ENCODE measurements at places on chromosomes 16 and 17.

DNA sequence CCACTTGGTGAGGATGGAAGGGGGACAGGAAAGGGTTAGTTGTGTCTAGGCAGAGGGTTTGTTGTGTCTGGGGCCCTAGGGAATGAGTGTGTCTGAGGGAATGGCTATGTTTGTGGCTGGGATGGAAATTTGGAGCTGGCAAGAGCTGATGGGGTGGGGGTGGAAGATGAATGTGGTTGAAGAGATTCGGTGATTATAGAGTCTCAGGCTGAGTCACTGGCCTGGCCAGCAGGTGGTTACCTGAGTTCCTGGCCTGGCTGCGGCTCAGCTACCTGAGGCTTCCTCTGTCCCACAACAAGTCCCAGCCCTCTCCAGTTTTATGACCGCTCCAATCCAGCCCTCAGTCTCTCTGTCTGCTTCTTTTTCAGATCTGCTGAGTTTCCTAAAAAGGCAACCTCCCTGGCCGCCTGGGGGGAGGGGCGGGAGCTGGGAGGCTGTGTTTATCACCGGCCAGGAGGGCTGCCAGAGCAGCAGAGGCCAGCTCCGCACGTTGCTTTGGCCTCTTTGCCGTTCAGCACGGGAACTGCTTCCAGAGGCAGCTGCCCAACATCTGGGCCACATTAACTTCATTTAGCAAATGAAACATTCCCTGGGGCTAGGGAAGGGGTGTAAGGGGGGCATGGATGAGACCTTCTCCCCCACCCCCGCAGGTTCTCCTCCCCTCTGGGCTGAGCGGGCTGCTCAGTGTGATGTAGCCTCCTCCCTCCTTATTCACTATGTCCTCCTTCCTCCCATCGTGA lies 21.8 kb downstream of the ITGB3 start:
- H3K27me3 ChIP-seq: no peaks in the 10 kb centered on the region
- no peaks in the 10 kb centered on the region for H3K36me3 ChIP-seq
- peak; percentile 84 for DNase-seq
- H3K27ac ChIP-seq: peak overlapping the region; percentile 86

GRCh38 chr17:33687831-33688230 lies 394.7 kb upstream of the ASIC2 start:
- no peak overlapping the region for H3K4me3 ChIP-seq
- H3K36me3 ChIP-seq: no peaks in the 10 kb centered on the region
- H3K27me3 ChIP-seq: no peaks in the 10 kb centered on the region
- no peak for DNase-seq
- H3K4me1 ChIP-seq: no peaks in the 10 kb centered on the region
- H3K27ac ChIP-seq: no peak overlapping the region

DNA sequence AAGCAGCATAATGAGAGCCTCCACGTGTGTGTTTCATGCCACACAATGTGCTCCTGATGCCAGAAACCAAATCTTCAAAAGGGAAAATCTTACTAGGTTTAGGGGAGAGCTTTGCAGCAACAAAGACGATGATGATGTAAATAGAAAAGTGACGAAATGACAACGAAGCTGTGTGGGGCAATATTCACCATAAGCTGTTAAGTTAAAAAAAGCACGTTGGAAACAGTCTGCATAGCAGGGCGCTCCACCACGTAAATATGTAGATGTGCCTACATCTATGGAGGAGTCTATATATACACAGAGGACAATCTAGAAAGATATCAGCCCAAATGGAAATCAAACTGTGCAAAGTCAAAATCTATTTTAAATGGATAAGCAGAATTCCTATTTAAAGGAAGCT lies 61.0 kb downstream of the RPH3AL start:
- no peak overlapping the region for H3K27ac ChIP-seq
- peaks cover 23% of the 10 kb centered on the region for H3K27me3 ChIP-seq
- H3K4me1 ChIP-seq: no peaks in the 10 kb centered on the region
- DNase-seq: no peak
- H3K36me3 ChIP-seq: no peaks in the 10 kb centered on the region
- H3K4me3 ChIP-seq: no peak overlapping the region

GRCh38 chr17:40363111-40363827 lies 1.3 kb downstream of the GJD3 start:
- no peak overlapping the region for H3K27ac ChIP-seq
- H3K4me1 ChIP-seq: peaks cover 4% of the 10 kb centered on the region
- H3K27me3 ChIP-seq: no peaks in the 10 kb centered on the region

DNA sequence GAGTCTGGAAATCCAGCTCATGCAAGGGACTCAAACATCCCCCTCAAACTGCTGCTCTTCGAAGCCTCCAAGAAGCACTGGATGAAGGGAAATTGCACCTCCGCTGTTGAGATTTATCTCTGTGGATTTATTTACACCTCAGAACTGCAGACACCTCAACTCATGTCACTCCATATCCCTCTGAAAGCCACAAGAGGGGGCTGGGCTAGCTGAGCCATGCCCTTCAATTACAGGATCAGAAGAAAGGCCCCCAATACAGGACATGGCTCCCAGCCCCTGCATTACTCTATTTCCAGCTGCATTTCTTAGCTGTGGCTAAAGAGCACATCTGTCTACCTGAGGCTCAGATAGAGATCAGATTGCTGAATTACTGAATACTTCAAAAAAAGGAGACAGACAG lies 103.1 kb upstream of the DYNLRB2 start:
- H3K4me1 ChIP-seq: no peaks in the 10 kb centered on the region
- H3K27ac ChIP-seq: no peak overlapping the region
- DNase-seq: no peak
- no peak overlapping the region for H3K4me3 ChIP-seq
- H3K36me3 ChIP-seq: no peaks in the 10 kb centered on the region

- H3K36me3 ChIP-seq: no peaks in the 10 kb centered on the region
- H3K4me1 ChIP-seq: no peaks in the 10 kb centered on the region
- no peak overlapping the region for H3K27ac ChIP-seq
- H3K4me3 ChIP-seq: no peak overlapping the region
These were observed 103.1 kb downstream of the SDK2 start for GRCh38 chr17:73541111-73541510.

- peak; percentile 70 for DNase-seq
- H3K4me1 ChIP-seq: peaks cover 7% of the 10 kb centered on the region
- H3K36me3 ChIP-seq: peaks cover 17% of the 10 kb centered on the region
- H3K4me3 ChIP-seq: no peak overlapping the region
- H3K27me3 ChIP-seq: no peaks in the 10 kb centered on the region
These were observed 37.7 kb downstream of the DUSP14 start for GRCh38 chr17:37527249-37527851.

DNA sequence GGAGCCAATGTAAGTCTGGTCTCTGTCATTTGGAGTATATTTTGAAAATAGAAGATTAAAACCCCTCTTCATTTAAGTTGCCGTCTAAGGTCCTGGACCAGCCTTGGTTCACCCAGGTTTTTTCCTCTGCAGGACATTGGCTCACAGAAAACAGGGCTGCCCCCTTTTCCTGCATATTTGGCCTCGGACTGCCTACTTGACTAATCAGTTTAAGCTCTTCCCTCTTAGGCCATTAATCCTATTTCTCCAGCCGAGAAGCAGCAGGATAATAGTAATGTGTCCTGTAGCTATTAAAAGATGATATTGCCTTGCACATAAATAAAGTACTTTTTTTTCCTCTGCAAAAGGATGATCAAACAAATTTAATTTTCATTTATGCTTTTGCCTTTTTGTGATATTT lies 52.1 kb downstream of the PRKCA start:
- H3K27ac ChIP-seq: peak overlapping the region; percentile 68
- peaks cover 21% of the 10 kb centered on the region for H3K4me1 ChIP-seq
- no peak overlapping the region for H3K4me3 ChIP-seq
- no peak for DNase-seq

- H3K4me3 ChIP-seq: no peak overlapping the region
- no peaks in the 10 kb centered on the region for H3K4me1 ChIP-seq
- H3K36me3 ChIP-seq: no peaks in the 10 kb centered on the region
- DNase-seq: no peak
- H3K27ac ChIP-seq: no peak overlapping the region
- peaks cover 19% of the 10 kb centered on the region for H3K27me3 ChIP-seq
These were observed 246.3 kb downstream of the RBFOX3 start for GRCh38 chr17:79364315-79365094.

DNA sequence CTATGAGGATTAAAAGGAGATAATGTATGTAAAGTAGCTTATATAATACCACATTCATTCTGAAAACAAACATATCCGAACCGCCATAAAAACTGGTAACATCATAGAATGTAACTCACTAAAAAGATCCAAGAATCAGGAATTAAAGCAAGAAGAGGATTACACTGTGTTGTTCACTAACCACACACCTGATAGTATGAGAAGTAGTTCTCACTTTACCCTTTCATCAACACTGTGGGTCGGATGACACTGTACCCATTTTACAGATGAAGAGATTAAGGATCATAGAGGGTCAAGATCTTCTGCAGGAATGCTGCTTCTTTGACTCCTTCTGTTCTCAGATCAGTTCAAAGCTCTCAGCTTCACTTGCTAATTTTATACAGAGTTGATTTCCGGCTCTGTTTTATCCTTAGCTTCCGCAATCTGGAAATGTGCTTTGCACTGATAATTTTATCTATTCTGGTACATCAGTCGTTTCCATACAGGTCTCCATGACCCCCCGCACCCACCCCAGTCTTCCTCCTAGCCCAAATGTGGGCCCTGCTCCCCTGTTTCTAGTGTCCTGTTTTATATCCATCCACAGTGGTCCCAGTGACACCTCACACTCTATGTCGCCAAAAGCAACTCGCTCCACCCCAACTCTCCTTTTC lies 288.6 kb upstream of the CCL2 start:
- H3K4me1 ChIP-seq: no peaks in the 10 kb centered on the region
- H3K27me3 ChIP-seq: no peaks in the 10 kb centered on the region
- DNase-seq: no peak
- no peak overlapping the region for H3K27ac ChIP-seq

DNA sequence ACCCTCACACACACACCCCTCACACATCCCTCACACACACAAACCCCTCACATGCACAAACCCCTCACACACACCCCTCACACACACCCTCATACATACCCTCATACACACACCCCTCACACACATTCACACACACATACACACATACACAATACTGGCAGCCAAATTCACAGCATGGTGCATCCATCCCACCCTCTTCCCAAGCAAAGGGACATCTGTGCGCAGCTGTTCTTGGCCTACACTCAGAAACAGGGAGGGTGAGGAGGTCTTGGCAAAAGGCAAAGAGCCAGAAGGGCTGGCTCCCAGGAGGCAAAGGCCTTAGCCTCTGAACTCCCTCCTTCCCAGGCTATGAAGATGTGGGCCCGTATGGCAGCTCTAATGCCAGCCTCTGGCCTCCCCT lies 23.4 kb downstream of the C17orf67 start:
- no peaks in the 10 kb centered on the region for H3K27me3 ChIP-seq
- no peak for DNase-seq
- no peak overlapping the region for H3K27ac ChIP-seq
- no peaks in the 10 kb centered on the region for H3K36me3 ChIP-seq
- no peak overlapping the region for H3K4me3 ChIP-seq
- H3K4me1 ChIP-seq: peaks cover 4% of the 10 kb centered on the region

GRCh38 chr17:74679374-74679773 lies 33.3 kb downstream of the CD300LF start:
- H3K4me1 ChIP-seq: no peaks in the 10 kb centered on the region
- no peaks in the 10 kb centered on the region for H3K36me3 ChIP-seq
- no peak overlapping the region for H3K4me3 ChIP-seq

GRCh38 chr17:17919169-17920107 lies 52.8 kb downstream of the TOM1L2 start:
- peak; percentile 72 for DNase-seq
- H3K4me3 ChIP-seq: no peak overlapping the region
- no peaks in the 10 kb centered on the region for H3K36me3 ChIP-seq
- H3K4me1 ChIP-seq: peaks cover 27% of the 10 kb centered on the region

DNA sequence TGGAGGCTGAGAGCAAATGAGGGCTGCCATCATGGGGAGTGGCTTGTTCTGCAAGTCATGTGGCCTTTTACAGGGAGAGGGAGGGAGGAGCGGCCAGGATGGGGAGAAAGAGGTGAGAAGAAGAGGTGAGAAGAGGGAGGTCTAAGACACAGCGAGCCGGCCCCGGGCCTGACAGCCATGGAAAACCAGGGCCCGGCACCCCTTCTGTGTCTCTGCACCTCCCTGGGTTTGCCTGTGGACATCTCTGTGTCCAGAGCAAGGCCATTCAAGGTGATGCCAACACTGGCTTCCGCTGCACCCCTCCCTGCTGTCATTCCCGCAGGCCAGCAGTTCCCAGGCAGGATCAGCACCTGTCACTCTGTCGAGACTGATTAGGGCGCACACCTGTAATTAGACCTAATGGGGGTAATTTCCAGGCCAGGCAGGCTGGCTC lies 75.6 kb downstream of the MGAT5B start:
- H3K27ac ChIP-seq: no peak overlapping the region
- DNase-seq: no peak
- H3K4me3 ChIP-seq: no peak overlapping the region

GRCh38 chr17:63954402-63955063 lies 18.2 kb downstream of the SCN4A start:
- H3K27ac ChIP-seq: no peak overlapping the region
- DNase-seq: no peak
- no peaks in the 10 kb centered on the region for H3K36me3 ChIP-seq
- peaks cover 25% of the 10 kb centered on the region for H3K27me3 ChIP-seq
- H3K4me3 ChIP-seq: no peak overlapping the region
- 0 out of 2 replicates have a peak, but pooled peaks cover 2% of the 10 kb centered on the region for H3K4me1 ChIP-seq

GRCh38 chr16:10743227-10743609 lies 424 bp upstream of the NUBP1 start:
- no peaks in the 10 kb centered on the region for H3K36me3 ChIP-seq
- peaks cover 2% of the 10 kb centered on the region for H3K4me1 ChIP-seq
- H3K4me3 ChIP-seq: peak overlapping the region; percentile 80
- no peaks in the 10 kb centered on the region for H3K27me3 ChIP-seq

DNA sequence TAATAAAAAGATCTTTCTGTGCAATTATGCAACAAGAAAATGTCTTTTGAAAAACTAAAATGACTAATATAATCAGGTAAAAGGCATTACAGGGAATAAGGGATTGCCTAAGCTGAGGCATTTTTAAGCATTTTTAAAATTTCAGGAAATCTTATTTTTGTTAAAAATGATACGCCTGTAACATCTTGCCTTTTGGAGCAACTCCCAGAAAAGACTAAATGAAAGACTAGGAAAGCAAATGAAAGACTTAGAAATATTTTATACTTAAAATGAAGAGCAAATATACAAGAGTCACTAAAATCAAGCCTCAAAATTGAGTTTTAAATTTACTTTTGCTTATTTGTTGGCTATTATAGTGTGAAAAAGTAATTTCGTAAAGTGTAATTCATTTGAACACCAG lies 55.8 kb downstream of the DUSP14 start:
- peaks cover 15% of the 10 kb centered on the region for H3K36me3 ChIP-seq
- no peaks in the 10 kb centered on the region for H3K27me3 ChIP-seq

All from IMR-90 (cell line).